ENCODE measurements at places on chromosomes 3 and 15.
A peak's percentile ranks its signal among the peaks of the same experiment; 100 is the strongest.

GRCh38 chr15:48563934-48564333 is 81.6 kb downstream of the FBN1 start:
- no peak for DNase-seq

GRCh38 chr15:68699124-68699880 is 120.5 kb downstream of the CORO2B start:
- no peak for DNase-seq

DNA sequence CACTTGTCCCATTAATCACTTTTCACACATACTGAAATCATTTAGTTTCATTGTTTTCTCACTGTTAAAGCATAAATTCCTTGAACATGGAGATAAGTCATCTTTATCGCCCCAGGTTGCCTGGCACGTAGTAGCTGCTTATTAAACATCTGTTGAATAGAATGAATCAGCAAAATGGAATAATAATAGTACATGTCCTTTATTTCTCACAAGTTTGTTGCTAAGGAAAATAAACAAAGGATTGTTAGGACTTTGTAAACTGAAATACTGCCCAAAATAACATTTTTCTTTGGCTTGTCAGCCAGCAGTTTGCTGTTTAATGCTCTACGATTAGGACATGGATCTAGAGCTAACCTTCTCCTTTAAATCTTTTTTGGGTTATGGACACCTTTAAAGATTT is 17.9 kb downstream of the SLC35A5 start:
- no peak for DNase-seq

DNA sequence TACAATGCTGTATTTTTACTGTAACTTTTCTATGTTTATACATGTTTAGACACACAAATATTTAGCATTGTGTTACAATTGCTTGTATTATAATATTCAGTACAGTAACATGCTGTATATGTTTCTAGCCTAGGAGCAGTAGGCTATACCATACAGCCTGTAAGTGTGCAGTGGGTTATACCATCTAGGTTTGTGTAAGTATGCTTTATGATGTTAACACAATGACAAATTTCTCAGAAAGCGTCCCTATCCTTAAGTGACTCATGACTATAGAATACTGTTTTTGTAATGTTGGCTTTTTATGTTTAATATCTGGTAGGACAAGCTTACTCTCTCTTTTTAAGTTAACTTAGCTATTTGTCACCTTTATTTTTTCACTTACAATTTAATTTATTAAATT is 127.5 kb upstream of the THRB start:
- no peak for DNase-seq

DNA sequence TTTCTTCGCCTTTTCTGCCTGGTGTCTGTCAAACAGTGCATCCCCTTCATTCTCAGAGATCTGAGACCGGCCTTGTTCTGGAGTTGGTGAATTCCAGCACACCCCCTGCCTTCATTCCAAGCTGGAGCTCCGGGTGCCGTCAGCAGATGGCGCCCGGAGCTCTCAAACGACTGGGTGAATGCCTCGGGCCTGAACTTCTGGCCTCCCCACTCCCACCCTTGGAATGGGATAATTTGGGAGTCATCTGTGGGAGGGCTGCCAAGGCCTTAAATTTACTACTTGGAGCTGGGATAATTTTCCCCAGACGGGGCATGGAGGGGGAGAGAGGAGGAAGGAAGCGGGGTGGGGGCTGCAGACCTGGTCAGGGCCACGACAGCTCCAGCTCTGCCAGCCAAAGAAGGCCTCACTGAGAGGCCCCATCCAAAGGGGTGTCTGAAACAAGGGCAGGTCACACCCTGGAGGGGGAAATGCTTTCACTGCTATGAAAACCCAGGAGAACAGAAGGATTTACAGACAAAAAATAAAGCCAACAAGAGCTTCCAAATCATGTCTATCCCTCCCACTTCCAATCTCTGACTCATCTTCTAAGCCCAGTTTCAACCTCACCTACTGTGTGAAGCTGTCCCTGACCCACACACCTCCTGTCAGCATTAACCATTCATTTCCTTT is 187.9 kb downstream of the OPA1 start:
- peak; percentile 73 for DNase-seq

- no peak for DNase-seq
Measured at GRCh38 chr15:26631894-26632293, 141.0 kb downstream of the GABRB3 start.

DNA sequence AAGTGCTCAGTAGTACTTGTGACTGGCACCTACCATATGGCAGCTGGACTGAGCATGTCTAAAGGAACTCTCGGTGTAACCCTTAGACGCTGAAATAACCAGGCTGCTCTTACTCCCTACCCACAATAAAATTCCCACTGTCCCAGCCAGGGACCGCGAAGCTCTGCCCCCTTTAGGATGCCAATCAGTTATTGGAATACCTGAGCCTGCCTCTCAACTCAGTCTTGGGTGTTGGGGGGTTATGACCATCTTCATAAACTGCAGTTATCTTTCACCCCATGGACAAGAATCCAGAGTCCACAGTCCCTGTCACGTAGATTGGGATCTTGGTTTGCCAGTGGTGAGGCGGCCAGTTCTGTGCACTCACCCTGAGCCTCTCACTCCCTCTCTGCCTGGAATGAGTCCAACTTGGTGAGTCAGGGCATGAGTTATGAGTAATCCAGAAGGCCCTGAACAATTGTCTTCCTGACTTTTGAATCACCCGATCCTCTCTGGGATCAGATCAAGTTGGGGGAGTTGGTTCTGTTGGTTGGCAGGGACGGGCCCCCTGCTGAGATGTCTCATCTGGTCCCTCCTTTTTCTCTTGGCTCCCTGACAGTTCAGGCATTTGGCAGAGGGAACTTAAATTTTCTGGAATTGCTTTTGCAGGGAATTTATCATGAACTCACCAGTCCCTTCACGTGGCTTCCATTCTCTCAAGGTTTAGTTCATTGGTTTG is 120.1 kb upstream of the UBE2E1 start:
- no peak for DNase-seq

GRCh38 chr15:95350908-95351307 is 979.6 kb upstream of the NR2F2 start:
- no peak for DNase-seq

DNA sequence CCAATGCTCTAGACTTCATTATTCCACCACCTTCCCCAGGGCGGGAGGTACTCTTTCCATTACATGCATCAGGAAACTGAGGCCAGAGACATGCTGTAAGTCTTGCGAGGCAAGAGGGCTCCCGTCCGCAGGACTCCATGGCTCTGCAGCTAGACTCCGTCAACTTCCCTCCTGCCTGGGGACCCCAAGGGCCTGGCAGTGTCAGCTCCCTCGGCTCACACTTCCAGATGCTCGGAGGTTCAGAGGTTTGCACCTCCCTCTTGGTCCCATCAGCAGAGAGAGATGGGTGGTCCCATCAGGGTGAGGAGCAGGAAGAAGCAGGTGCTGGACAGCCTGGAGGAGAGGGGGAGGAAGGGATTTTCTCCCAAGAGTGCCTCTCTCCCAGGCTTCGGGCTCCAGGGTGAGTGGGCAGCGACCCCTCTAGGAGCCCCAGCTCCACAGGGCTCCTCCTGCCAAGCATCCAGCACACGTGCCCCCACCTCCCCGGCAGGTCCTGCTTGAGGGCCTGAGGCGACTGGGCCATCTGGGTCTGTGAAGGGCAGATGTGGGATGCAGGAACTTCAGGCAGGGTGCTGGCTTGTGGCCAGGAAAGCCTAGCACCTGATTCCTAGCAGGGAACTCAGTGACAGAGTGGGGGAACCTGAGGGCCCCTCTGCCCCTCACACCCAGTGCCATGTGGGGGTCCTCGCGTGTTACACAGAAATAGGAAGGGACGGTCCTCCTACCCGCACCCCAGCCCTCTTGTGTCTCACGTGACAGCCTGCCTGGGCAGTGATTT is 9.3 kb downstream of the PAK6 start:
- DNase-seq = no peak

- no peak for DNase-seq
Measured at GRCh38 chr15:25545017-25545416, 106.2 kb upstream of the UBE3A start.

DNA sequence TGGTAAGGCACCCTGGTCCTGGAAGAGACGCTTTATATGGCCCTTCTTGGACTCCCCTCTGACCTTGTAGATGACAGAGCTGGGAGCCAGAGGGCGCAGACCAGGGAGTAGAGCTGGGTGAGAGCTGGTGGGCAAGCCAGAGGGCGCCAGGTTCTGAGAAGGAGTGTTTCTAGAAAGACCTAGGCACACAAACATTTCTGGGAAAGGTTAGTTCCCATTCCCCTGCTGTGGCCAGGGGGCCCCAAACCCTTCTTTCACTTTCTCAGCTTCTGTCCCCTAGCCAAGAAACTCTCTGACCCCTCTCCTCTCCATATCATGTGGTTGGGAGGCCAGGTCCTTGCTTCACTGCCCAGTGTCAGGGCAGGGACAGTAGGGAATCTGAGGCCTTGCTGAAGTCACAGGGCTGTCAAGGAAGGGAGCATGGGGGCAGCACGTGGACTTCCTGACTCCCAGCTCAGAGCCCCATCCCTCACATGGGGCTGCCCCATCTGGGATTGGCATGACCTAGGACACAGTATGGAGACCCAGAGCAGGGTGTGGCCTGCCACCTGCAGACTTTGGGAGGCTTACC is 3.6 kb downstream of the HEMK1 start:
- no peak for DNase-seq

DNA sequence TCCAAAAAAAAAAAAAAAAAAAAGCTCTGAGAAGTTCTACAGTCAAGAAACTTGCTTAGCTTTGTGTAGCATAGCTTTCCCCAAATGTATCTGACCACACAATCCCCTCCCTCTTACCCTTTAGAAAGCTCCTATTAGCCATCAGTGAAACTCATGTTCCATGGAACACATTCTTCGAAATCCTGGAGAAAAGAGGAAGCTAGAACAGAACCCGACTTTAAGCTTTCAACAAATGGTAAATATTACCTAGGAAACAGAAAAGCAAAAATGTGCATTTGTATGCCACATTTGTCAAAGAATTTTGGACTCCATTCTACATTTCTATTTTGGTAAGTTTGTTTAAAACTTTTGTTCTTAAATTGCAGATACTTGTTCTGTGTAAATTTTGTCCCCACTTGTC is 17.4 kb upstream of the CRTC3 start:
- no peak for DNase-seq

GRCh38 chr15:91279486-91279885 is 179.4 kb downstream of the SV2B start:
- DNase-seq = no peak

- DNase-seq = no peak
Measured at GRCh38 chr3:73669260-73669659, 44.5 kb upstream of the PDZRN3 start.

DNA sequence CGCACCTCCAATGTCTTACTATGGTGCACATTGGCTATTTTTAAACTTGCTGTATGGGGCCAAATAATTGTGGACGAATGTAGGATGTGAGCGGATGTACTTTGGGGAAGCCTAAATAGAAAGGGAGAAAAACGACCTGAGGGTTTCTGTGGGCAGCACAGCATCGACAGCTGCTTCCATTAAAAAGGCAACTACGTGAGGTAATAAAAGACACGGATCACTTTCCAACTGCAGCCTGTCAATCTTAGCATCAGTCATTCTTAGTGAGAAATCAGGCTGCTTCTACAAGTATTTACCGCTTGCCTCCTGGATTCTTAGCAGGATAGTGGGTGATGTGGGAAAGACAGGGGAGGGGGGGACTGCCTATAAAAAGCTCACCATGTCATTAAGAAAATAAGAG is 186.7 kb upstream of the SLC2A2 start:
- DNase-seq = no peak

DNA sequence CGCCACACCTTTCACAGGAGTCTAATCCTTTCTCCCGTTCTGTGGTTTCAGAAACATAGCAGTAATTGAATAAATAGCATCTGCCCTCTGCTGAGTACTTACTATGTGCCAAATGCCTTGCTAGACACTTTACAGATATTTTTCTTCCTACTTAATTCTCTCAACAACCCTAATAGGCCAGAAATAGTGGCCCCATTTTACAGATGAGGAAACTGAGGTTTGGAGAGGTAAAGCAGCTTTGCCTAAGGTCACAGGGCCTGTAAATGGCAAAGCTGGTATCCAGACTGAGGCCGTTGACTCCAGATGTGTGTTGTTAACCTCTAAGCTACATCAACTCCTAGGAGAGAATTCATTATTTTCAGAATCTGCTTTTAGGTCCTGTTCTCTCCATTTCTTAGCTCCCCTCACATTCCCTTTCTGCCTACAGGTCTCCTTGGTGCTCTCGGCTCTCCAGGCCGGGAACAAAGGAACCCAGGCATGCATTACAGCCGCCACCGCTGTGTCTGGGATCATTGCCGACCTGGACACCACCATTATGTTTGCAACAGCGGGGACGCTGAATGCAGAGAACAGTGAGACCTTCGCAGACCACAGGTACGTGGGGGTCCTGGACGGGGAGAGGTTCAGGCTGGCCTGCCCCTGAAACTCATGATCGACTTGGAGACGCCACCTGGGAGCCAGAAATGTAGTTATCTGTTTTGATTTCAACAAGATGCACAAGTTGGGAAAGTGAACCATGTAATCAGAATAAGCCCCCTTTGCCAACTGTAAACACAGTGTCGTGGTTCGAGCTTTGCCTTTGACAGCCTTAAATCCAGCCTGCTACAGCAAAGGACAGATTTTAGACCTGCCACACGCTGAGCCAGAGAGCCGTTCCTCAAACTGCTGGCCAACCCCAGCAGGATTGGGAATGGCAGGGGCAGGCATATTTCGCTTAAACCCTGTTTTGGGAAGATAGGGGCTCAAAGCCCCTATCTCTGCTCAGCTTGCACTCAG is 246.5 kb upstream of the TPM1 start:
- no peak for DNase-seq

GRCh38 chr3:160184655-160185054 is 40.6 kb upstream of the C3orf80 start:
- no peak for DNase-seq

- DNase-seq = no peak
Measured at GRCh38 chr3:80259736-80260135, 491.9 kb upstream of the ROBO1 start.

- no peak for DNase-seq
Measured at GRCh38 chr3:179868715-179869114, 168.0 kb downstream of the PEX5L start.

GRCh38 chr3:35307296-35307695 is 332.0 kb upstream of the ARPP21 start:
- DNase-seq = no peak

DNA sequence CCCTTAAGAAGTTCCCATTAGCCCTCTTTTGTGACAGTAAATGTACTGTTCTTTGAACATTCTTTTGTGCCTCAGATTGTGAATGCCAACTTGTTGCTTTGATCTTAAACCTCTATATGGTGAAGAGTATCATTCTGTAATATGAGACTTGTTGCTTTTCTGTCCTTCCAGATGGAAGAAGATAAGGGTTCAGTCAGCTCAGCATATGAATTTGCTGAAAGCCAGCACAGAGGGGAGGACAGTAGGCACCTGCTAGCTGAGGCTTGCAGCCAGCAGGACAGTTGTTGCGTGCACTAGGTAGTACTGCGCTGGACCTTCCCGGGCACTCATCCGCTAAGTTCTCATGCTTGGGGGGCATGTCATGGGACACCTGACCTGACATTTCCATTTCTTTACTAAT is 74.7 kb downstream of the DCUN1D1 start:
- DNase-seq = no peak

GRCh38 chr3:23489300-23490158 is 286.4 kb downstream of the UBE2E2 start:
- no peak for DNase-seq
